ENCODE measurements at places on chromosomes 1 and 21. TPM values are rescaled to one million over a fixed set of nuclear protein-coding genes. Genes with fewer than 3 reads are reported as not detected.

- no peak for DNase-seq
- H3K36me3 ChIP-seq: no peaks in the 10 kb centered on the region
- no peak overlapping the region for H3K4me3 ChIP-seq
- H3K27ac ChIP-seq: no peak overlapping the region
- H3K27me3 ChIP-seq: no peaks in the 10 kb centered on the region
Measured at GRCh38 chr1:214525535-214526019, 25.8 kb downstream of the PTPN14 start.

The TOE1 gene
- total RNA-seq: 10.6 TPM

GRCh38 chr1:66035616-66036245, 243.0 kb downstream of the PDE4B start:
- DNase-seq: no peak
- no peaks in the 10 kb centered on the region for H3K27me3 ChIP-seq
- H3K36me3 ChIP-seq: no peaks in the 10 kb centered on the region
- H3K4me3 ChIP-seq: no peak overlapping the region
- H3K4me1 ChIP-seq: no peaks in the 10 kb centered on the region

DNA sequence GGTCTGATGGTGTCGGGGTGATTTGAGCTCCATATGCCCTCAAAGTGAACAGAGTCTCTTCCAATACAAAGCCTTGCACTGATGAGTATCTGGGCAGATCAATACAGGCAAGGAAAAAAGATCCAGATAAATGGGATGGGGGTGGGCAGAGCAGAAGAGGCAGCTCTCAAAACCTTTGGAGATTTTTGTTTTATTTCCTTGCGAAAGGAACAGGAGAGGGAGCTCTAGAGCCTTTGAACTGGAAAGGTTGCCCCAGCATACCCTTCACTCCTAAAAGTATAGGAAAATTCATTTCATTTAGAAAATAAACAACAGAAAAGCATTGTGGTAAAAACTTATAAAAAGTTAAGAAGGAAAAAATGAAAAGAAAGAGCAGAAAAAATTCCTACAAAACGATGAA, 31.4 kb upstream of the OLIG2 start:
- no peak for DNase-seq
- no peaks in the 10 kb centered on the region for H3K27me3 ChIP-seq
- H3K4me1 ChIP-seq: no peaks in the 10 kb centered on the region
- no peaks in the 10 kb centered on the region for H3K36me3 ChIP-seq
- no peak overlapping the region for H3K4me3 ChIP-seq

DNA sequence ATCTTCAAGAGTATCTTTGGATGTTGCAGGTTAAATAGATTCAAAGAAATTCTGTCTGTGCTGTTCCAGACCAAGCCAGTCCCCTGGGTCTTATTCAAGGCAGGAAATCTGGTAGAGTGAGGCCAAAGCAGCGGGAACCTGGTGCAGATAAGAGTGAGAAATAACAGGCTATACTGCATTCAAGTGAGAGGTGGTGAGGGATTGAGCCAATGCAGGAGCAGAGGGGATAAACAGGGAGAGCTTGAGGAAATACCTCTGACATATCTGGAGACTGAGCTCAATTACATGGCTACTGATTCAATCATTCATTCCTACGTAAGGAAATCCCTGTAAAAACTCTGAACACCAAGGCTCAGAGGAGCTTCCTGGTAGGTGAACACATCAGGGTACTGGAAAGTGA, 17.2 kb upstream of the PSMA5 start:
- H3K36me3 ChIP-seq: no peaks in the 10 kb centered on the region
- H3K4me1 ChIP-seq: no peaks in the 10 kb centered on the region
- no peak overlapping the region for H3K4me3 ChIP-seq
- DNase-seq: no peak
- H3K27me3 ChIP-seq: no peaks in the 10 kb centered on the region

DNA sequence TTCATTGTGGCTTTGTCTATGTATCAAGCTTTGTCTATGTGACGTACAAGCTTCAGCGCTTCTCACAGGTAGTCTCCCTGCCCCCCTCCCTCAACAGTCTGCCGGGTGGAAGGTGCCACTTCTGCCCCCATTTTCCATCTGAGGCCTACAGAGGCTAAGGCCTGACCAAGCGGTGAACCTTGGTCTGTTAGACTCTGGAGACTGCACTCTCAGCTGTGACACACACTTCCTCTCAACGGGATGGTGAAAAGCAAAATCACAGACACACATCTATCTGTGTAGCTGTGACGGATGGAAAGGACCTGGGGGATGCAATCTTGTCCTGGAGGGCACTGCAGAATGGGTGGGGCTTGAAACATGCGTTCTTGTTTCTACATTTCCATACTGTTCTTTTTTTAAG, 152.9 kb upstream of the EDN2 start:
- no peak overlapping the region for H3K27ac ChIP-seq
- H3K4me1 ChIP-seq: no peaks in the 10 kb centered on the region
- H3K4me3 ChIP-seq: no peak overlapping the region
- no peaks in the 10 kb centered on the region for H3K27me3 ChIP-seq
- DNase-seq: no peak
- H3K36me3 ChIP-seq: no peaks in the 10 kb centered on the region

The ITLN2 gene
- not detected for total RNA-seq

DNA sequence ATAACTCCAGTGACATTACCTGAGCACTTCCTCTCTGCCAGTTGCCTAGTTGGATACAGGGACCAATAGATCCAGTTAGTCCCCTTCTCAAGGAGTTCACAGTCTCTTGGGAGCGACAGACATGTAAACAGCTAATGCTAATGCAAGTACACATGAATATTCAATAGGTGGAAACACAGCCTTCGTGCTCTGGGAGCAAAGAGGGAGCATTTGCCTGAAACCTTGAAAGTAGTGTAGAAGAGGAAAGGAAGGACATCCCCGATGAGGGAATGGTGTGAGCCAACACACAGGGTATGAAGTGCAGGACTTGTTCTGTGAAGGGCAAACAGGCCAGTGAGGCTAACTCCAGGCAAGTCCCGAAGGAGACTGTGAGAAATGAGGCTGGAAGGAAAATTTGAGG, 3.8 kb upstream of the TMEM222 start:
- no peaks in the 10 kb centered on the region for H3K4me1 ChIP-seq
- no peak overlapping the region for H3K4me3 ChIP-seq
- no peaks in the 10 kb centered on the region for H3K36me3 ChIP-seq

The CYP4A22 gene
- 0.18 TPM for total RNA-seq

GRCh38 chr1:194903524-194903923, 1704.7 kb downstream of the KCNT2 start:
- no peaks in the 10 kb centered on the region for H3K36me3 ChIP-seq
- DNase-seq: no peak
- no peaks in the 10 kb centered on the region for H3K4me1 ChIP-seq

The CYYR1 gene
- 45.8 TPM for total RNA-seq

DNA sequence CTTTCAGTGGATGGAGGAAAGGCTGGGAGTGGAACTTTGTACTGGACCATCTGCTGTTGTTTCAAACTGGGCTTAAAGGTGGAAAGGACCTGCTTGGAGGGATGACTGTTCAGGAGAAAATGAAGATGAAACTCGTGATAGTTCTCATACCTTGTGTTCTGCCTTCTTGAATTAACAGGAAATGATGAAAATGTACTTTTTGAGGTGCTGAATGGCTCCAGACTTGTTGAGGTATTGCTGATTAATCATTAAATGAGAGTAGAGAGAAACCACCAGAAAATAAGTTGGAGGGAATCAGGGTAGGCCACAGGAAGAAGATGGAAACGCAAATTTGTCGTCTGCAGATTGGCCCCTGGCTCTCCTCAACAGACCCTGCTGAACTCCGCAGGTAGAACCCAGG, 26.2 kb upstream of the ZNF436 start:
- H3K4me3 ChIP-seq: no peak overlapping the region
- no peaks in the 10 kb centered on the region for H3K27me3 ChIP-seq
- no peaks in the 10 kb centered on the region for H3K4me1 ChIP-seq
- H3K27ac ChIP-seq: no peak overlapping the region
- peaks cover 2% of the 10 kb centered on the region for H3K36me3 ChIP-seq

GRCh38 chr1:220827445-220828178, 40.9 kb downstream of the MTARC1 start:
- no peak overlapping the region for H3K27ac ChIP-seq
- H3K36me3 ChIP-seq: no peaks in the 10 kb centered on the region
- H3K4me3 ChIP-seq: no peak overlapping the region
- no peak for DNase-seq
- no peaks in the 10 kb centered on the region for H3K27me3 ChIP-seq
- H3K4me1 ChIP-seq: peaks cover 2% of the 10 kb centered on the region

- H3K36me3 ChIP-seq: no peaks in the 10 kb centered on the region
- no peak for DNase-seq
- peak overlapping the region; percentile 90 for H3K27ac ChIP-seq
- H3K4me3 ChIP-seq: no peak overlapping the region
- H3K27me3 ChIP-seq: no peaks in the 10 kb centered on the region
Measured at GRCh38 chr1:8027748-8028570, 1.9 kb upstream of the ERRFI1 start.

The NIPAL3 gene
- 9.8 TPM for total RNA-seq

DNA sequence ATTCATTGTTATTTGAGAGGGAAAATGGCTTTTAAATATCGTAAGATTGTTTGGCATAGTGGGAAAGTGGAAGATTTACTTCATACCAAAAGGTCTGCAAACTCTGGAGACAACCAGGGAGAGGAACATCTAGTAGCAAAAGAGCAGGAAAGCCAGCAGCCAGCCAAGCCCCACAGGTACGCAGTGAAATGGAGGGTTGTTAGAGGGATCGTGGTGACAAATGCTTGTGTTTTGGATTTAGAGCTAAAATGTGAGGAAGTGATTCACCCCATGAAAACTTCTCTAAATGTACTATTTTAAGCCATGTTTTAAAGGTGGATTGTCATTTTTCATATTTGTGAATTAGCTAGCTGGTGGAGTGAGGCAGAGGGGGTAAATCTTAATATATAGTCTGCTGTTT, 69.3 kb downstream of the RPS6KC1 start:
- no peak for DNase-seq
- no peak overlapping the region for H3K27ac ChIP-seq
- peaks cover 3% of the 10 kb centered on the region for H3K4me1 ChIP-seq
- no peaks in the 10 kb centered on the region for H3K36me3 ChIP-seq
- no peak overlapping the region for H3K4me3 ChIP-seq

GRCh38 chr1:116325922-116326321, 47.1 kb upstream of the ATP1A1 start:
- H3K27ac ChIP-seq: no peak overlapping the region
- no peaks in the 10 kb centered on the region for H3K36me3 ChIP-seq
- no peak overlapping the region for H3K4me3 ChIP-seq
- H3K27me3 ChIP-seq: no peaks in the 10 kb centered on the region

GRCh38 chr1:150514913-150515327, 632 bp upstream of the FALEC start:
- peak overlapping the region; percentile 31 for H3K4me3 ChIP-seq
- peak overlapping the region; percentile 45 for H3K27ac ChIP-seq
- H3K4me1 ChIP-seq: no peaks in the 10 kb centered on the region
- no peak for DNase-seq

DNA sequence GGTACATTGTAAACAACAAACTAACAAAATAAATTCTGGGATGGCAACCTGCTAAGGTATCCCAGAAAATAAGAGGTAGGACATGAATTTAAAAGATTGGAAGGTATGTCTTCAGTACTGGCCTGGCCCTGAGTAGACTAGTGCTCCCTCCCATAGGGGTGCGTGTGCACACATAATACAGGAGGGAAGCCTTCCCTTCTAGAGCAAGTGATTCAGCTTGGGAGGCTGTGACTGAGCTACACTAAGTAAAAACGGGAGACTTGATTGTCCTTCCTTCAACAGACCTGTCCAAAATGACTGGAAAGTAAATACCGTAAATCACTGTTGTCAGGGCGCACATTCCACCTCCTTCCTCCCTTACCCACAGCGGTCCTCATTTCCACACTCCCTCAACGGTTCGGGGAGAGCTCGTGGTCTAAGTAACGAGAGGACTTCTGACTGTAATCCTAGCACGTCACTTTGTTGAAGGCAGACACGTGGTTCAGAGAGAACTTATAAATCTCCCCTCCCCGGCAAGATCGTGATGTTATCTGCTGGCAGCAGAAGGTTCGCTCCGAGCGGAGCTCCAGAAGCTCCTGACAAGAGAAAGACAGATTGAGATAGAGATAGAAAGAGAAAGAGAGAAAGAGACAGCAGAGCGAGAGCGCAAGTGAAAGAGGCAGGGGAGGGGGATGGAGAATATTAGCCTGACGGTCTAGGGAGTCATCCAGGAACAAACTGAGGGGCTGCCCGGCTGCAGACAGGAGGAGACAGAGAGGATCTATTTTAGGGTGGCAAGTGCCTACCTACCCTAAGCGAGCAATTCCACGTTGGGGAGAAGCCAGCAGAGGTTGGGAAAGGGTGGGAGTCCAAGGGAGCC, at the start of gene TGFB2:
TGFB2 (plus strand) TSS at position 523 of the 859 bp plus-strand sequence. CDS start 1,366 bp downstream, outside the sequence.
- H3K4me1 ChIP-seq: peaks cover 2% of the 10 kb centered on the region
- H3K4me3 ChIP-seq: peak within 1 kb of the TSS; percentile 92
- H3K27me3 ChIP-seq: no peaks in the 10 kb centered on the region
- peak within 1 kb of the TSS; percentile 63 for H3K27ac ChIP-seq
- DNase-seq: peak; percentile 63
- no peaks in the 10 kb centered on the region for H3K36me3 ChIP-seq

- no peaks in the 10 kb centered on the region for H3K27me3 ChIP-seq
- H3K36me3 ChIP-seq: no peaks in the 10 kb centered on the region
- no peak overlapping the region for H3K27ac ChIP-seq
- no peak overlapping the region for H3K4me3 ChIP-seq
Measured at GRCh38 chr21:42550817-42551216, 37.2 kb downstream of the SLC37A1 start.

DNA sequence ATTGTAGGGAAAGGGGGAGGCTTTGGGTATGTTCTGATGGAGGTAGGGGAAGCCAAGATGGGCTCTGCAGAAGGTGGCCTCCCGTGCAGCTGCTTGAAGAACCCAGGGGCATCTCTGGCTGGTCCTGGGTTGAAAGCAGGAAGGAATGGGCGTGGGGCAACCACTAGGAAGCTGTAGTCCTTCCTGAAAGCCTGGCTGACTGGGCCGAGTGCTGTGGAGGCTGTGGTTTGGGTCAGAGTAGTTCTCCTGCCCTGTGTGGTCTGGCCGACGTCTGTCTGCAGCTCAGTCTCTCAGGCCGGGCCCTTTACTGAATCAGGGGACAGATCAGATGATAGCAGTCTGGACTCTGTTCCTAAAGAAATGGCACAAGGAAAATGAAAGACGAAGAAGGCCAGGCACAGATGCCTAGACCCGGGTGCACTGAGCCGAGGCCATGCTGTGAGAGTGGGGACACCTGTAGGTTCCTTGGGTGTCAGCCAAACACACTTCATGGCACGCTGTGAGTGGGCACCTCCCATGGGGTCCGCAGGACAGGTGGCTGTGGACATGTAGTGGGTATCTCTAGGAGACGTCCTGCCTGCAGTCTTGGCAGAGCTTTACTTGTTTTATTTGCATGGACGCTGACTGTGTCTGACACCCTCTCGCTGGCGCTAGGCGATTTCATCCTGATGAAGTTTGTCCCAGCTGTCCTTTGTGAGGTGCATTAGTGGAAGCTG, 87.0 kb downstream of the POFUT2 start:
- H3K27me3 ChIP-seq: no peaks in the 10 kb centered on the region
- no peak for DNase-seq
- H3K4me3 ChIP-seq: no peak overlapping the region
- no peaks in the 10 kb centered on the region for H3K4me1 ChIP-seq
- no peak overlapping the region for H3K27ac ChIP-seq

DNA sequence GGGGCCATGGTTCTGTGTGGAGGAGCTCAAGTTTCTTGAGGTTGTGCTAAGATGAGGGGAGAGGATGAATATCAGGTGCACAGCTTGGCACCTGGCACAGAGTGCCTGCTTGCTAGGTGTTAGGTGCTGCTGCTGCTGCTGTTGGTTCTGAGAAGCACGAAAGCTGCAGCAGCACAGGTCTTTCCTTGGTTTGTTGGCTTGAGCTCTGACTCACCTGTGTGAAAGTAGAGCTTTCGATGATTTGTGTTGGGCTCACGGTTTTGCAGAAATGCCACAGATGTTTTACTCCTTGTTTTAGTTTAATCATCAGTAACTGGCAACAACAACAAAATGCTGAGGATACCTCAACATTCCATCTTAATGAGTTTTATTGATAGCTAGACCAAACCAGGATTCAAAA, 221.6 kb downstream of the BRINP2 start:
- no peaks in the 10 kb centered on the region for H3K27me3 ChIP-seq
- no peak overlapping the region for H3K4me3 ChIP-seq
- no peaks in the 10 kb centered on the region for H3K4me1 ChIP-seq
- no peak overlapping the region for H3K27ac ChIP-seq
- no peaks in the 10 kb centered on the region for H3K36me3 ChIP-seq

Data from aorta (tissue), 5 donors.